ENCODE measurements at places on chromosomes 11 and 22. TPM values are rescaled to one million over a fixed set of nuclear protein-coding genes. Genes with fewer than 3 reads are reported as not detected.

- DNase-seq: no peak
These were observed 143.4 kb downstream of the CTTN start for GRCh38 chr11:70541699-70542098.

- DNase-seq: no peak
These were observed 17.1 kb downstream of the PLA2G6 start for GRCh38 chr22:38164551-38164918.

C11orf87 gene
- polyA plus RNA-seq: 0.06 TPM

TPST2 gene
- 6.7 TPM for polyA plus RNA-seq

DNA sequence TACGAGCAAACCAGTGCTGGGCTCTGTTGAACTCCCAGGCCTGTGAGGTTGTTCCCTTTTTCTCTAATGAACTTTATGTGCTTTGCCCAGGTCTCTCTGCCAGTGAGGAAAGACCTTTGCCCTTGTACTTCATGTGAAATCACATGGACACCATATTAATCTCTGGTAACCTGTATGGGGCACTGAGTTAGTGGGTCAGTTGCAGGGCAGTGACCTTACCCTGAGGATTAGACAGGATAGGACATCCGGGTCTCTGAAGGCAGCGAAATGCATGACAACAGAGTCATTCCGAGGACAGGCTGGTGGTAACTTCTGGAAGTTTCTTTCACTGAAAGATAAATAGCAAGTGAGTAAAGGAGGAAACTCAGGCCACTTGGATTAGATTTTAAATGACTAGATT is 93.7 kb downstream of the ZBTB16 start:
- no peak for DNase-seq

ANGPTL5 gene
- 0.38 TPM for polyA plus RNA-seq

GRCh38 chr11:11960687-11961086 is 47.7 kb downstream of the DKK3 start:
- DNase-seq: no peak
